ENCODE measurements at places on chromosomes 6 and 20.

DNA sequence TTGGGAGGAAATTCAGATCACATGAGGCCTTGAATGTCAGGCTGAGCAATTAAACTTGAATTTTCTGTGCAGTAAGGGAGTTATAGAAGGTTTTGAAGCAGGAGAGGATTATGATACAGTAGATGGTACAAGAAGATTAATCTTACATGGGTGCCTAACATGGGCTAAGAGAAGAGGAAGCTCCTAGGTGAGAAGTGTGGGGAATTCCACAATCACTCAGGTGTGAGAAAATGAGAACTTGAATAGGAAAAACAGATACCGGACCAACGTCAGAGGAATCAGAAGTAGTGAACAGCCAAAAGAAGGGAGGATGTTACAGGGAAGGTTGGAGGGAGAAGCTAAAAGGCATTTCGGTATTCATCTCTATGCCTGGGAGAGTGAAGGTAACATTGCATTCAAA, 250.7 kb upstream of the SLC35B3 start:
- no peak for DNase-seq

DNA sequence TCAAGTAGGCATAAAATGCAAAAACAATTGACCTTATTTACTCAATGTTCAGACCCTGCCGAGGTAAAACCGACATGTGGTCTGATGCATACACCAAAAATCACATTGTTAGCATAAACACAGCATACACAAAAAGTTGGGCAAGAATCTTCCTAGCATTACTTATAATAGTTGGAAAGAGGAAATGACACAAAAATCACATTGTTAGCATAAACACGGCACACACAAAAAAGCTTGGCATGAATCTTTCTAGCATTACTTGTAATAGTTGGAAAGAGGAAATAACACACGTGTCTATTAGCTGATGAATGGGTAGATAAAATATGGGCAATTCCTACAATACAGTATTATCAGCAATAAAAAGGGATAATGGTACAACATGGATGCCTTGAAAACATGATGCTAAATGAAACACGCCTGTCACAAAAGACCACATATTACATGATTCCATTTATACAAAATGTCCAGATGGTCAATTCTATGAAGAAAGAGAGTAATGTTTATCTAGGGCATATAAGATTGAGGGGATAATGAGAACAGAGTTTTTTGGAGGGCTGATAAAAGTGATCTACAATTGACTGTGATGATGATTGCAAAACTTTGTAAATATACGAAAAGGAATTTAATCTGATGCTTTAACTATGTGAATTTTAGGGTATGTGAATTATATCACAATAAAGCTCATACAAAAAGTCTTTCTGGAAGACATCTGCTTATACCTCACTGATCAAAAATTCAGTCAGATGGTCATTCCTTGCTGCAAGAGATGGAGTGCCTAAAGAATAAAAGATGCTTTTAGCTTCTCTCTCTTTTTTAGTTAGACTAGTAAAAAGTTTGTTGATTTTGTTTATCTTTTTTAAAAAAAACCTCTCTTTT, 1019.5 kb upstream of the CITED2 start:
- peak; percentile 96 for DNase-seq

GRCh38 chr20:17626217-17627007, 55.6 kb downstream of the RRBP1 start:
- DNase-seq: no peak

DNA sequence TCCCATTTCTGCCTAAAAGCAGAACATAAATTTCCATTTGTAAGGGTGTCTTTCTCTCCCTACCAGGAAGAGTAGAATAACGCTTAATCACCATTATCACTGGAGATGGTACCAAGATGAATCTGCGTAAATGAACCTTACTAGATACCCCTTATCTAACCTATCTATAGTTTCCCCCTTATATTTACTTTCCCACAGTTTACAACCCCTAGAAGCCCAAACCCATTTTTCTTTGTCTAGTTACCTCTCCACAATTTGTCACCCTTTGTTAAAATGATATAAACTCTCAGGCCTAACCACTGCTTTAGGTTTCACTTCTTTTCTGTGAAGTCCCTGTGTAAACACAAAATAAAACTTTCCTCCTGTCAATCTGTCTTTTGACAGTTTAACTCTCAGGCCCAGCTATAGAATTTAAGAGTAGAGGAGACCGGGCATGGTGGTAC, 45.5 kb downstream of the PCNA start:
- no peak for DNase-seq

- no peak for DNase-seq
Observed at GRCh38 chr6:25623879-25624278, 28.1 kb upstream of the SCGN start.

DNA sequence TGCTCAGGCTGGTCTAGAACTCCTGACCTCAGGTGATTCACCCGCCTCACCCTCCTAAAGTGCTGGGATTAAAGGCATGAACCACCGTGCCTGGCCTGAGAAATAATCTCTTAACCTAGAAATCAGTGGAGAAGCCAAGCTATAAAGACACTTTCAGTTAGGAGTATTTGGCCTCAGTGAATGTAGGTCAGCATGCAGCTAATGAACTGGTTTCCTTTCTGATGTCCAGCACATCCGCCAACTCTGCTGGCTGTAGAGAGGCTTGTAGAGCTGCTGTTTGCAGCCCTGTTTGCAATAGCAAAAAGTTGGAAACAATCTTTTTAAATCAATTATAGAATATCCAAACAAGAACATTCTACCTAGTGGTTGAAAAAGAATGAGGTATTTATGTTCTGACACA, 42.4 kb upstream of the ELOVL5 start:
- peak; percentile 51 for DNase-seq

DNA sequence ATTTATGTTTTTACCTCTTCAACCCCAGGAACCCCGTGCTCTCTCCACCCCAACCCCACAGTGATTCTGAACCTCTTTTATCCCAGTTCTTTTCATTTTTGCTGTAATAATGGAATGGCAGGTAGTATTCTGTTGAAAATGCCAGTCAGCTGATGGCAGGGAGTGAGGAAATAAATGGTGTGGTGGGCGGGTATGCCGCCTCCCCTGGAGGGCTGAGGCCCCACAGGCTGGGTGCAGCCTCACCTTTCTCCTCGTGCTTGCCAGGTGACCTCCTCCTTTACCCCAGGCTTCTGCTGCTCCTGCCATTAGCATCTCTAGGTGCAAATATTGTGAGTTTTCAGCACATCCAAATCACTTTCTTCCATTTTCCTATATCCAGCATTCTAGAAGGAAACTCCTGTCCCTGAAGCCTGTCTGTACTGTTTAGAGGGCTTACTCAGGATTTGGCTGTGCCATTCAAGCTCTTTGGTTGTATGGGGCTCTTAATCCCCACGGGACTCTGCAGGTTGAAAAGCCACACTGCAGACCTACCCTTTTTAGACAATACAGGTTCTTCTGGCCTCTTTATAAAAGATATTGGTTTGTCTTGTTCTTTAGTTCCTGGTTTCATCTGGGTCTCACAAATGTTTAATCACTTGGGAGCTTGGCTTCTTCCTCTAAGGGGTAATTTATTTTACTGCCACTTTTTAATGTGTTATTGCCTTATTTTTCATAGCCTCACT, 201.8 kb downstream of the JARID2 start:
- no peak for DNase-seq

GRCh38 chr20:47319517-47320252, 36.8 kb downstream of the ZMYND8 start:
- DNase-seq: peak; percentile 69

- DNase-seq: no peak
Observed at GRCh38 chr6:38924791-38925509, 123.6 kb upstream of the GLP1R start.

Data from lung microvascular endothelial cell (primary cell).